ENCODE measurements at places on chromosomes 7 and 10.

DNA sequence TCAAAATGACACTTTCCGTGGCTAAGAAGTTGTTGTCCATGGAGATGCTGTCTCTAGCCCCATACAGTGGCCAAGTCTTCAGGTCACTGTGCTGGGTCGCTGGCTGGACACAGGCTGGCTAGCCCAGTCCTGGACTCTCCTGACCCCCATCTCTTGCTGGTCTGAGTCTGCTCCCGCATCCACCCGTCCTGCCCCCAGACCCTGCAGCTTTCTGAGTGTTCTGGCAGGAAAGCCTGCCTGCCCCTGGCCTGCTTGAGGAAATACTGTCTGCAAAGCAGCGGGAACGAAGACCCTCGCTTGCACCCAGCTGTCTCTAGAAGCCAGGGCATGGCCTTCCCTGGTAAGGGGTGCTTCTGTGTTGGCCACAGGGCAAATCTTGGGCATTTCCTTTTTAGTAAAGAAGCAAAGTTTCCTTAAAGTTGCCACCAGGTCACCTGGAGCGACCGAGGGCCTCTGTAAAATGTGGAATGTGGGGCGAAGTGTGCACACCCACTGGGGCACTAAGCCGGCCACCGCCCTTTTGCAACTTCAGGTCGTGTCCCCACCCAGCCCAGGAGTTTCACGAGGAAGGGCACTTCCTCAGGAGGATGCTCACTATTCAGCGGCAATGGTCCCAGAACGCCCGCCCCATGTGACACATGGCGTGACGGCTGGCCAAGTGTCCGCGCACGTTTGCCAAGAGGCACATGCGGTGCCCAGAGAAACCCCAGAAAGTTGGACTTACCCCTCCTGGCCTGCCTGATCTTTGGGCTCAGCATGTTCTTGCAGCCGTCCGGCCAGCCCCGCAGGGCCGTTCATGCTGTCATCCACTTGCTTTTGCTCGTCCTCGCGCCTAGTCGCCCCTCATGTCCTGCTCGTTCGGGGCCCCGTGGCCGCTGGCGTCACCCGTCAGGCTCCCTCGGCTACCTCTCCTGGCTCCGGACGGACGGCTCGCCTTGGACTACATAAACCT lies 558 bp downstream of the ARHGAP22 start:
- no peak for DNase-seq

DNA sequence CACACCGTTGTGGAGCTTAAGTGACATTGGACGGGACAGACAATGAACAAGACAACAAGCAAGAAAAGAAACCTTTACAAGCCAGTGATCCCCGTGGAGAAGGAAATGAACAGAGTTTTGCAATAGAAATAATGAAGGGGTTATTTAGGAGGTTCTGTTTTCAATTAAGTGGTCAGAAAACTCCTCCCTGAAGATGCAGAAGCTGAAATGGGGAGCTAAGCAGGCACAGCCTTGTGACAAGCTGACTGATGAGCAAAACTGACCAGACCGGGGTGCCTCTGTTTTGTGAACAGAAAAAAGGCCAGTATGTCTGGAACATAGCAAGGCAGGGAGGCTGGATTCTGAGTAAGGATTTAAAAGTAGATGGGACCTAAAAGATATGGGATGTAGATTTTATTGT lies 299.8 kb upstream of the POM121L12 start:
- DNase-seq = no peak

- no peak for DNase-seq
These were observed 104.5 kb downstream of the CXCL12 start for GRCh38 chr10:44280226-44281014.

DNA sequence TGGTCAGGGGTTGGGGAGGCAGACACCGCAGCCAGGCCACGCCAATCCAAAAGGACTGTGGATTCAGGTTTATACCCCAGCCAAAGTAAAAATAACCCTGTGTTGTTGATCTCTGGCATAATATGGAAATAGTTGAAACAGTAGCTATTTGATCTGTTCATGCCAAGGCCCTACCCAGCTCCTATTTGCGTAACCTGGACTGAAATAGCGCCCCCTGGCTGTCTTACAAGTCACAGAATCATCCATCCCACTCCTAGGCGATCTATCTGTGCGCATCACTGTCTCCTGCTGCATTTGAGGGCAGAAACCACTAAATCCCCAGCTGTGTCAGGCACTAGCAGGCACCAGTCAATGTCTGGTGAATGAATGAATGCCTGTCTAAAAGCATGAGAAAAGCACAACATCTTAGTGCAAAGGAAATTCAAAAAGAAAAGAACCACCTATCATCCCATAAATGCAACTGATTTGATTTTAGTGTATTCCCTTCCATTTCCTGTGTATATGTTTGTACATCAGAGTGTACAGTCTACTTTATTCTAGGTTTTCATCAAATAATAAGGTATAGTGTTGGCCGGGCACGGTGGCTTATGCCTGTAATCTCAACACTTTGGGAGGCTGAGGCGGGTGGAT lies 160.0 kb downstream of the SLIT1 start:
- DNase-seq = peak; percentile 37

- DNase-seq = no peak
These were observed 306.3 kb downstream of the FZD1 start for GRCh38 chr7:91570560-91570959.

DNA sequence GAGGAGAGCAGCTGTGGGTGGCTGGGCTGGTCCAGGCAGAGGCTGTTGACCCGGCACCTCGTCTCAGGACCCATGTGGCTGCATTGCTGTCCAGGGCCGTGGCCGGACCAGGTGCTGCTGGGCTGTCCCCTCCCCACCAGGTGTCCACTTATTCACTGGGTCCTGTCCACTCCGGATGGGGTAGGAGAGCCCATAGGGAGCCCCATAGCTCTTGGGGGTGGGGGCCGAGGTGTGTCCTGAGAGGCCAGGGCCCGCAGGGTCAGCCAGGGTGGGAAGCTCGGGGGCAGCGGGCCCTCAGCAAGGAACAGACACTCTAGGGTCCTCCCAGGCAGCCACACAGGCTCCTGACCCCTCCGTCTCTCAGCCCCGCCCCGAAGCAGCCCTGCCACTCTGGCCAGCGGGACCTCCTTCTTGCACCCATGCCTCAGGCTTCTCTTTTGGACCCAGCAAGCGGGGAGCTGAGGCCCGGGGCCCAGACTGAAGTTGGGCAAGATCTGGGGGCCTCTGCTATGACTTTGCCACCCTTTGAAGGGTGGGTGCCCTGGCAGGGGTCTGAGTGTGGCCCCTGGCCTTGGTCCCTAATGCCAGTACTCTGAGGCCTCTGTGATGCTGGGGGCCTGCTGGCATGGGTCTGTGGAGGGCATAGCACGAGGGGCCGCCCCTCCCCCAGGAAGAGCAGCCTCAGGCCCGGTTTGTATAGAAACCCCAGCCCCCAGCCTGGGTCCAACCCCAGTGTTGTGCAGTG lies 86.4 kb downstream of the NKX6-2 start:
- no peak for DNase-seq

DNA sequence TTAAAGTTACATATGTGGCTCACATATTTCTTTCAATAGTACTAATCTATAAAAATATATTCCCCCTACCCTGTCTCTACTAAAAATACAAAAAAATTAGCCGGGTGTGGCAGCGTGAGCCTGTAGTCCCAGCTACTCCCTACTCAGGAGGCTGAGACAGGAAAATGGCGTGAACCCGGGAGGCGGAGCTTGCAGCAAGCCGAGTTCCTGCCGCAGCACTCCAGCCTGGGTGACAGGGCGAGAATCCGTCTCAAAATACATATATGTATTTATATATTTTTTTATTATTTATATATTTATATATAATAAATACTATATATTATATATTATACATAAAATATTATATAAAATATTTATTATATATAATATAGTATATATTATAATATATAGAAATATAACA lies 69.7 kb upstream of the GRM3 start:
- DNase-seq = no peak

- no peak for DNase-seq
These were observed 256.9 kb downstream of the MDFIC start for GRCh38 chr7:115178835-115179234.

- DNase-seq = no peak
These were observed 62.4 kb upstream of the SORCS3 start for GRCh38 chr10:104578671-104579070.

DNA sequence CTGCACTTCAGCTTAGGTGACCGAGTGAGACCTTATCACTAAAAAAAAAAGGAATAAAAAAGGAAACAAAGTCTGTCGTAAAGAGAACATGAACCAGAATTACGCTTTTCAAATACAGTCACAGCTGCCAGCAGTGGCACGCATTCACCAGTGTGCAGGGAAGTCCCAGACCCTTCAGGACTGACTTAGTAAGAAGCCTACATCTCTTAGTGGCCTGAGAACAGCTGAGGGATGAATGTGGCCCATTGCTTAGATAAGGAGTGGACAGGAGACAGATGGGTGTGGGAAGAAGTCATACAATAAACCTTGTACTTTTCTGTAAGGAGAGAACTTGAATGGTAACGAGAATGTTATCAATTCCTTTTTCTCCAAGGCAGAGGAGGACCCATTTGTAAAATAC lies 178.5 kb downstream of the JCAD start:
- DNase-seq = no peak

DNA sequence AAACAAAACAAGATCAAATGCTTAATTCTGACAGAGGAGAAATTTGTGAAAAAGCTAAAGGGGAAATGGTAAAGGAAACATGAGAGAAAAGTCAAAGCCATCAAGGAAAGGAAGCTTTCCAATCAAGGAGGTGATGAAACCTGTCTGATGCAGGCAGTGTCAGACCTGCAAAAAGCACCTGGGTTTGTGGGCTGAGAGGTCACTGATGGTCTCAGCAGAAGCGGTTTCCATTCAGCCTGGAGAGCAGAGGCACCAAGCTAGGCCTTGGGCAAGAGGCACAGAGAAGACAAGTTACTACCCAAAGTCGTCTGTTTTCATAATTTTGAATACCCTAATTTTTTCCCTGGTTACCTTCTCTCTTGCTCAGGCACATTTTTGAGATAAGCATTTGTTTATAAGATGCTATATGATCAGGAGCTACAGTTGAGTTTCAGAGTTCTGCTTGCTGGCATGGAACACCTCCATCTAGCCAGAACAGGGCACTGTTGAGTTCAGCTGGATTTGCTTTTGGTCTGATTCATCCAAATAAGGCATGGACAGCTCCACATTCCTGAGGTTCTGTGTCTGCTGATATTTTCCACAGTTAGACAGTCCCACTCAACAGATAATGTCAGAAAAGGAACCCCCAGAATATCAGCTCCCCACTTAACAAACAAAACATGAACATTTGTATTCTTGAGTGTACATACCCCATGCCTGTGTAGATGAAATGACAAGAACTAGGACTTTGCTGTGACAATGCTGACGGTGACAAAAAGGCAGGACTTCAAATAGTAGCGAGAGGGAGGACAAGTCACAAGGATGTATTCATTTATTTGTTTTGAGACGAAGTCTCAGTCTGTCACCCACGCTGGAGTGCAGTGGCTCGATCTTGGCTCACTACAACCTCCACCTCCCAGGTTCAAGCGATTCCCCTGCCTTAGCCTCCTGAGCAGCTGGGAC lies 4.9 kb upstream of the PPIA start:
- DNase-seq = no peak

DNA sequence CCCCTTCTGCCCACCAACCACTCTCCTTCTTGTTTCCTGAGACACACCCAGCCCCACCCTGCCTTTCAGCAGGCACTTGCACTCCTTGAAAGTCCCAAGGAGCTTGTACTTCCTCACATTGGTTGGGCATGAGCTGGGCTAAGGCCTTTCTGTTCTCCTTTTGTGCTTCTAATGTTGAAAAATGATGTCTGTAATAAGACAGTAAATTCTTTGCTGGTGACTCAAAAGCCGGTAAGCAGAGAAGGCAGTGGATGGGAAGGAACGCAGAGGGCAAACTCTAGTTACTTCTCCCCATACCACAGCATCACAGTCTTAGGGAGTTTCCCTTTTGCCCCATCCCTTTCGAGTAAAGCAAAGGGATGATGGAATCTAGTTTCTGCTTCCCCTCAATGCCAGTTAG lies 185.6 kb downstream of the PLXNA4 start:
- DNase-seq = no peak

DNA sequence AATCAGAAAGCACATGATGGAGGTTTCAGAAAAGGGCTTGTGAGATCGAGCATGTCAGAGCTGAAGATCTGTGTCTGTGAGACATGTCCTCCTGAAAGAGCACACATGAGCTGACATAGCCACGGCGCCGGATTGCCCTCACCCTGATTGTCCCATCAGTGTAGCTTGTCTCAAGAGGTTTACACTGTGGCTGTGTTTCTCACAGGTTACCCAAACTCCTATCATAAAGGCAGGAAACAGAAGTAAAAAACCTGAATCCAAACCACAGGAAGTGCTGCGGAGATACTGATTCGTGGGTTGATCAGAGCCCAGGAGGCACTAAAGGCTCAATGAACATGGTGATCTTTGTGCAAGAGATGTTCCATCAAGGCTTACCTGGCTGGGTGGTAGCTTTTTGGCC lies 3.9 kb upstream of the ATP6V0E2 start:
- no peak for DNase-seq

- no peak for DNase-seq
These were observed 606.3 kb upstream of the C7orf33 start for GRCh38 chr7:147984265-147984664.

- no peak for DNase-seq
These were observed 5.8 kb downstream of the NUDCD3 start for GRCh38 chr7:44484482-44485313.

DNA sequence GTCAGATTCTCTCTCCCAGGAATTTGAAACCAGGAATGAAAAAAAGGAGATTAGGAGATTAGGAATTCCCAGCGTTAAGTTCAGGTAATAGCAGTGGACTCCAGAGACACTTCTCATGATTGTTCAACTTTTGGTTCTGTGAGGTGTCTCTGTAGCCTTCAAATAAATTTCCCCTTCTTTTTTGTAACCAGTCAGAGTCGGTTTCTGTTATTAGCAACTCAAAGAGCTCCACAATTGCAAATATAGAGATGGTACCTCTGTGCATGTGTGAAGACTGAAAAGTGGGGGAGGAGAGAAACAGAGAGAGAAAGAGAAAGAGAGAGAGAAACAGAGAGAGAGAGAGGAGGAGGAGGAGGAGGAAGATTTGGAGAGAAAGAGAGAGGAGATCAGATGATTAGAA lies 112.8 kb upstream of the STEAP1B start:
- no peak for DNase-seq

DNA sequence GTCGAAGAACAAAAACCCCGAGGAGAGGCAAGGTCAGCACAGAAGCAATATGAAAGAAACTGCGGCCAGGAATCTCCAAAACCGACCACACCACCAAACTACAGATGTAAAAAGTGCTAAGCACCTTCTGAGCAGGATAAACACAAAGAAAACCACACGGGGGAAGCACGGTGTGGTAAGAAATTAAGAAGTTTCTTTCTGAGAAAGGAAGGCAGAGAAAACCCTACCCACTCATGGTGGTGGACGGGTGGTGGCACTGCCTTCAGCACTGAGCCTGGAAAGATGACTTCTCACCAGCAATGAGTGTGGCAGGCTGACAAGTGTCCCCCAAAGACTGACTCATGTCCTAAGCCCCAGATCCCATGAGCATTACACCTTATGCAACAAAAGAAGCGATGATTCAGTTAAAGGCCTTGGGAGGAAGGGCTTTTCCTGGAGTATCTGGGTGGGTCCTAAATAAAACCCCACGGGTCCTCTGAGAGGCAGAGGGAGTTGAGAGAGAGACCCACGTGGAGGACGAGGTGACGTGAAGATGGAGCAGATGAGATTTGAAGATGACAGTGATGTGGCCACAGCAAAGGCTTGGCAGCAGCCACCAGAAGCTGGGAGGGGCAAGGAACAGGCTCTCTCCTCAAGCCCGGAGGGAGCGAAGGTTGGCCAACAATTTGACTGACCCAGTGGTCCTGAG lies 124.9 kb downstream of the DLG5 start:
- DNase-seq = no peak

- DNase-seq = no peak
These were observed 122.4 kb upstream of the PCBD1 start for GRCh38 chr10:71010730-71011129.

GRCh38 chr10:130483691-130484467 lies 347.7 kb downstream of the GLRX3 start:
- DNase-seq = no peak
